ENCODE measurements at places on chromosomes 2 and 18.

- DNase-seq: peak; percentile 47
These were observed 477 bp downstream of the ACVR1 start for GRCh38 chr2:157875641-157876065.

- no peak for DNase-seq
These were observed 22.9 kb downstream of the DOK1 start for GRCh38 chr2:74577448-74577847.

GRCh38 chr2:34176693-34177092 lies 577.6 kb upstream of the FAM98A start:
- DNase-seq: no peak

DNA sequence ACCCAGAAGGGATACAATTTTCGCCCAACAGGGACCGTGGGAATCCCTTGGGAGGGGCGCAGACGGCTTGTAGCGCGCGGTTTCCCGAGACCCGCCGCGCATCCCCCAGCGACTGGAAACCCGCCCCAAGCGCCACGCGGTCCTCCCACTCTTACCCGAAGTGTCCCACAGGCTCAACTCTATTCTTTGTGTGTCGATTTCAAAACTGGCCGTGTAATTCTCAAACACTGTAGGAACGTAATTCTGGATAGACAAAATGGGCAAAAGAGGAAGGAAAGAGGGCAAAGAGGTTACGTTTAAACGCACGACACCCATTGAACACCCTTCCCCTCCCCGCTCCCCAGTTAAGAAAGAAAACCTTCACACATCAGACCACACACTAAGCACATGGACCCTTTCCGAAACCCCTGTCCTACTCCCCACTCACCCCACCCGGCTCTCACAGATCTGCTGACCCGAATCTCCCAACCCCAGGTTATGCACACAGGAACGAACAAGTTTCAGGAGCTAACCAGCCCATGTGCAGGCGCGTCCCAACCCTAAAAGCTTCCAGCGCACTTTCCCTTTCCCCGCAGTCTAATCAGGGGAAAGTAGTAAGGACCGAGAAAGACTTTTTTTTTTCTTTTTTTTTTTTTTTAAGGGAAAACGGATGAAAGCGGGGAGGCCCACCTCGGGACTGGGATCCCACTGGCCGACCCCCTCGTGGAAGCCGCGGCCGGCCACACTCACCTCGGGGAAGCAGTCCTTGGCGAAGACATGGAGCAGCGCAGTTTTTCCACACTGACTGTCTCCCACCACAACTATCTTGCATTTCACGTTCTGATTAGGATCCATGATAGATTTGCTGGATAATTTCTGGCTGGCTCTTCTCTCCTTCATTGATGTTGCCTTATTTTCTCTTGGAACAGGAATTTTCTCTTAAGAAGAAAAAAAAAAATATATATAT lies 655 bp downstream of the RND3 start:
- no peak for DNase-seq

DNA sequence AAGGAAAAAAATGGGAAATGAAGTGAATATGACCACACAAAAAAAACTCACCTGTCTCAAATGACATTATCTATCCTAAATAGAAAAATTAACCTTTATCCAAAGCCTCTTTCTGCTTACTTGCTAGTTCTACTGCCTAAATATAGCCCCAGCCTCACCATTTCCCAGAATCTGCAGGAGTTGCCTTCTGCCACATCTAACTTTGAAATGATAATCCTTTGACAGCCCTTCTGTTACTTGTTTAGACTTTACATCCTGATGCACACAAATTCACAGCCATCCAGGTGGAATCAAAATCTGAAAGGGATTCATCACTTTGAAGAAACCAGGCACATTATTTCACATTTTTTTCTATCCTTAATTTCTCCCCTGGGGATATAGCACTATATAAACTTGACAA lies 1356.2 kb upstream of the NXPH2 start:
- DNase-seq: no peak
